ENCODE measurements at places on chromosomes 7 and 10. TPM values are rescaled to one million over a fixed set of nuclear protein-coding genes. Genes with fewer than 3 reads are reported as not detected.
A peak's percentile ranks its signal among the peaks of the same experiment; 100 is the strongest.

Gene EIF3A
- 169 TPM for total RNA-seq

Gene DBNL
- 91.1 TPM for total RNA-seq

Gene NEUROD6
- total RNA-seq = not detected

Gene CASP2
- total RNA-seq = 52.5 TPM

Gene MYO1G
- total RNA-seq = 291 TPM

Gene VWDE
- 7.0 TPM for total RNA-seq

Gene TMEM236
- not detected for total RNA-seq

Gene NUTM2A
- total RNA-seq = 1.0 TPM

Gene ZNF425
- 0.23 TPM for total RNA-seq

- DNase-seq = peak; percentile 42
- peaks cover 29% of the 10 kb centered on the region for H3K4me1 ChIP-seq
- H3K27ac ChIP-seq = no peak overlapping the region
- peaks cover 17% of the 10 kb centered on the region for H3K27me3 ChIP-seq
Observed at GRCh38 chr7:150962553-150963399, 15.3 kb downstream of the KCNH2 start.

DNA sequence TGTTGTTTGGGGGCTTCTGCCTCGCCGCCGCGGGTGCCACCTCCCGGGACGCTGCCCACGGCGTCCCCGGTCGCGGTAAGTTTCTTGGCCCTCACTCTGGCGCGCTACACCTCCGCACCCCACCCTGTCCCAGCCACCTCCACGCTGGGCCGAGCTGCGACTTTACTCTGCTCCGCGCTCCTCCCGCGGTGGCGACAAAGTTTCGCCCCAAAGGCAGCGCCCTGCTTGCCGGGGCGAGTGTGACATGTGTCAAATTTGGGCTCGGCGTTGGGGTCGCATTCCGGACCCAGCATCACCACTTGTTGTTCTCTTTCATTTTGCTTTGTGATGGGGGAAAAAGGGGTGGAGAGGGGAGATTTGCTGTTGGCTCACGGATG is 167.7 kb upstream of the PPP1R3A start:
- no peak overlapping the region for H3K27ac ChIP-seq
- H3K4me3 ChIP-seq = peak overlapping the region; percentile 94
- peaks cover 73% of the 10 kb centered on the region for H3K27me3 ChIP-seq

DNA sequence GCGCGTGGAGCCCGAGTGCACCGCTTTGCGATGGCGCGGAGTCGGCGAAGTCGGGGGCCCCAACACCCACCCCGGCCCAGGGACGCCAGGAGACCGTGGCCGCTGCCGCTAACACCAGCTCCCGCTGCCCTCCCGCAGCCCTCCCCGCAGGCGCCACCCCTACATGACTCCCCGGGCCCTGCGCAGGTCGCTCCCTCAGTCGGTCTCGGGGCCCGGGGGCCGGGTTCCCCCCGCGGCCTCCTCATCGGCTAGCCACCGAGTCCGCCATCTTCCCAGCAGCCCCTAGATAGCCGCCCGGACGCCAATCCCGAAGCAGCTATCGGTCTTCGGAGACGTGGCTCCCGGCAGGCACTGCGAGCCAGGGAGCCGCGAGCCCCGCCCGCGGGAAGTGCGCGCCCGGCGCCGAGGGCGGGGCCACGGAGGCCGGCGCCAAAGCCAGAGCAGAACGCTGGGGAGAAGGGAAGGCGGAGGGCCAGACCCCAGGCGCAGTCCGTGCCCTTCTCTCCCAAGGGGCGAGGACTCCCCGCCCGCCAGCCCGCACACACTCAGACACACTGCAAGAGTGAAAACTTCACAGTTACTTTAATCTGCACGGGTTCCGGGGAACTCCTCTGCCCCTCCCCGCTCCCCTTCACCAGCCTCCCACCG is at the start of gene FASTK:
Gene FASTK (minus strand): TSS at position 288 of the 648 bp plus-strand sequence. CDS start 43 bp downstream, at position 245.
- H3K4me1 ChIP-seq = peaks cover 23% of the 10 kb centered on the region
- no peaks in the 10 kb centered on the region for H3K27me3 ChIP-seq
- H3K27ac ChIP-seq = peak within 1 kb of the TSS; percentile 49

GRCh38 chr7:21169667-21170580 is 258.0 kb upstream of the SP4 start:
- H3K4me3 ChIP-seq = no peak overlapping the region
- no peak for DNase-seq
- H3K4me1 ChIP-seq = peaks cover 5% of the 10 kb centered on the region
- H3K27me3 ChIP-seq = peaks cover 54% of the 10 kb centered on the region
- H3K36me3 ChIP-seq = no peaks in the 10 kb centered on the region

GRCh38 chr7:39367451-39367850 is 198.8 kb upstream of the YAE1 start:
- H3K27ac ChIP-seq = no peak overlapping the region
- no peaks in the 10 kb centered on the region for H3K36me3 ChIP-seq
- H3K4me3 ChIP-seq = no peak overlapping the region
- no peaks in the 10 kb centered on the region for H3K4me1 ChIP-seq
- no peak for DNase-seq

DNA sequence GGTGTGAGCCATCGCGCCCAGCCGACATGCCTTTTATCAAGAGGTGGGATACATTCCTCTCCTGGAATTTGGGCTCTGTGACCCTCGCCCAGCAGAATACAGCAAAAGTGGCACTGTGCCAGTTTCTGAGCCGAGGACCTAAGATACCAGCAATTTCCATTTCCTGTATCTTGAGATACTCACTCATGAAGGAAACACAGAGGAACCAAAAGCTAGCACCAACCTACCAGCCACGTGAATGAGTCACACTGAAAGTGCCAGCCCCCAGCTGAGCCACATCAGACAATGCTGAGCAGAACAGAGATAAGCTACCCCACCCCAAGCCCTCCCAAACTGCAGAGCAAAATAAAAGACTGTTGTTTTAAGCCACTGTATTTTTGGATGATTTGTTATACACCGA is 56.3 kb downstream of the CACUL1 start:
- H3K27ac ChIP-seq = peak overlapping the region; percentile 91
- H3K4me3 ChIP-seq = peak overlapping the region; percentile 79
- H3K27me3 ChIP-seq = no peaks in the 10 kb centered on the region
- H3K4me1 ChIP-seq = peaks cover 20% of the 10 kb centered on the region
- no peaks in the 10 kb centered on the region for H3K36me3 ChIP-seq

DNA sequence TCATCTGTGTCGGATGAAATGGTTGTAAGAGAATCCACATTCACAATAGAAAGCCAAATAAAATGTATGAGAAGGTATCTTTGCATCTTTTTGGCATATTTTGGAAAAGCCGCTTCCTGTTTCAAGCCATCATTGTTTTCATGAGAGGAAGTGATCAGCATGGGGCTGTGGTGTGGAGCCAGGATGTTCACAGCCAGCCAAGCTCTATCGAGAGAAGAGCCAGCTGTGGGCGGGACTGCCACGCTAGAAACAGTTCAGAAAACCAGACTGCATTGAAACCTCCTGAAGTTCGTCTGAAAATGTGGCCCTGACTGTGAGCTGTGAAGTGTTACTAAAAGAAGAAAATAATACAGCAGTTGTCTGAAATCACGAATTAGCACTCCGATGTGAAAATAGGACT is 21.2 kb upstream of the NPS start:
- no peaks in the 10 kb centered on the region for H3K27me3 ChIP-seq
- no peaks in the 10 kb centered on the region for H3K4me1 ChIP-seq
- no peaks in the 10 kb centered on the region for H3K36me3 ChIP-seq
- DNase-seq = no peak
- H3K4me3 ChIP-seq = no peak overlapping the region

DNA sequence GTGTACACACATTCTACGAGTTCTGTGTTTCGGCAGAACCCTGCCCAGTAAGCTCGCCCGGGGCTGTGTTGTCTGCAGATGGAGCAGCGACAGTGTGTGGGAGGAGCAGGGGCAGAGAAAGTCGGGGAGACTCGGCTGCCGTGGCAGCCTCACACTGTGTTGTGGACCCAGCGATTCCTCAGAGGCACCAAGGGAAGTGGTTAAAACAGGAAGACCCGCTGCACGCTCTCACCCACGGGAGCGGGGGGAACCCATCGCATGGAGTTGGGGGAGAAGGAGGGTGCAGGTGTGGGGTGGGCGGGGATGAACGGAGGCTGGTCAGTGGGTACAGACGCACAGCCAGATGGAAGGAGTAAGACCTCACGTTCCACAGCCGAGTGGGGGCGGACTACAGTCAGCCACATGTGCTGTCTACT is 250.2 kb downstream of the ELFN1 start:
- H3K27ac ChIP-seq = peak overlapping the region; percentile 86
- no peaks in the 10 kb centered on the region for H3K27me3 ChIP-seq
- H3K4me3 ChIP-seq = peak overlapping the region; percentile 93
- peaks cover 2% of the 10 kb centered on the region for H3K36me3 ChIP-seq
- H3K4me1 ChIP-seq = peaks cover 40% of the 10 kb centered on the region

DNA sequence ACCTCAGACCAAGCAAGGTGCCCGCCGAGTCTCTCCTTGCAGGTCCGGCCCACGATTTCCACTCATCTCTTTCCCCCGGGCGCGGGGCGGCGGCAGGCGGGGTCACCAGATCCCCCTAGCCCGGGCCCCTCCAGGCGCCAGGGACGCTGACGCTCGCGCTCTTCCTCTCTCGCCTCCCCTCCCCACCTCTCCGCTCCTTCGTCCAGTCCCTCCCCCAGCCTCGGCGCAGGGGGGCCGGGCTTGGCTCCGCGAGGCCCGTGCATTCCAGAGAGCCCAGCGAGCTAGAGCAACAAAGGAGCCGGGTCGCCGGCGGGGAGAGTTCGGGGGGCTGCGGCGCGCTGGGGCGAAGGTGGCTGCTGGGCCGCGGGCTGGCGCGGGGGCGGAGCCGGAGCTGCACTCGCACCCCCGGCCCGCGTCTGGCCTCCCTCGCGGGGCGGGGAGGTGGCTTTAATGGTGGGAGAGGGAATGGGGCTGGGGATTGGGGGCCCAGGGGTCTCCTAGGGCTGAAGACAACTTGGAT is at the start of gene SMO:
Gene SMO (plus strand): TSS at position 262 of the 520 bp plus-strand sequence. CDS start 519 bp downstream, outside the sequence.
- H3K36me3 ChIP-seq = peaks cover 7% of the 10 kb centered on the region
- H3K4me3 ChIP-seq = peak within 1 kb of the TSS; percentile 89
- no peak within 1 kb of the TSS for H3K27ac ChIP-seq
- peaks cover 12% of the 10 kb centered on the region for H3K4me1 ChIP-seq
- no peak for DNase-seq

DNA sequence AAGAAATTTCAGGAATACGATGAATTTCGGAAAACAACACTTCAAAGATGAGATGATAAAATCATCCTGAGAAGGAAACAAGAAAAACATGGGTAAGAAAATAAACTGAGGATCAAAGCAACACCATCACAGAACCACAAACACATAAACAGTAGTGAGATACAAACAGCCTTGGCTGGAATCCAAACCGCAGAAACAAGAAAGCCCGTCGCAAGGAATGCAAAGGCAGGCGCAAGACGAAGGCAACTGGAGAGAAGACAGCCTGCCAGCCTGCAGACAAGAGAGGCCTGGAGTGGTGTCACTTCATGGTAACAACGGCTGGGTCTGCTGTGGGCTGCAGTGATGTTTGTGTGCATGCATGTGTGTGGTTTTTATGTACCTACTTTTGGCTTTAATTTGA is 61.8 kb upstream of the DRGX start:
- H3K4me1 ChIP-seq = no peaks in the 10 kb centered on the region
- no peak for DNase-seq

- peaks cover 4% of the 10 kb centered on the region for H3K4me1 ChIP-seq
- no peak overlapping the region for H3K27ac ChIP-seq
- no peaks in the 10 kb centered on the region for H3K27me3 ChIP-seq
Observed at GRCh38 chr7:13563257-13563656, 426.2 kb downstream of the ETV1 start.

DNA sequence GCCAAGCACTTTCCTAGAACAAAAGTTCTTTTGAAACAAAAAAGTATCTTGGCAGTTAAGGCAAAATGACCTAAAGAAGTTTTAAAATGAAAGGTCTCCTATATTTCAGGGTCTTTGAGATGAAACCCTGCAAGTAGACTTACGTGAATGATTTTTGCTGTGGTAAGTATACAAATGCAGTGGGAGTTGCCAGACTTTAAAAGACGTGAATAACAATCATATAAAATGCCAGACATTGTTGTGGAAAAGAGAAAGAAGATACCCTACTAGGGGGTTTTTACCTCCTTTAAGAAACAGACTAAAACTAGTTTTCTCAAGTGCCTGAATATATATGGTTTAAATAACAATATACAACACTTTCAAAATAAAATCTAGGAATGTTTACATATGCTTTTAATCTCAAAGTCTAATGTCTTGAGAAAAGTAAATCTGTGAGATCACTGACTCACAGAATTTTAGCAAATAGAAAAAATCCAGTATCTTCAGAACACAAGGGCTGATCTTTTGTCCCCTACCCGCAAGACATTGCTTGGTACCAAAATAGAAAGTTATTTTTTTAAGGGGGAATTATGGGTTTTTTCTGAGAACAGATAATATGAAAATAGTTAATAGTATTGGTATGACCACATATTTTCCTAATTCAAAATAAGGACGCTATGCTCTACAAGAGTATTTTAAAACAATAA is 29.5 kb downstream of the LRRC17 start:
- no peaks in the 10 kb centered on the region for H3K36me3 ChIP-seq
- no peaks in the 10 kb centered on the region for H3K27me3 ChIP-seq
- no peak for DNase-seq
- H3K4me3 ChIP-seq = no peak overlapping the region
- H3K4me1 ChIP-seq = no peaks in the 10 kb centered on the region

- H3K27ac ChIP-seq = peak overlapping the region; percentile 62
- H3K4me3 ChIP-seq = peak overlapping the region; percentile 49
- H3K4me1 ChIP-seq = peaks cover 8% of the 10 kb centered on the region
Observed at GRCh38 chr10:3925184-3925583, 140.2 kb upstream of the KLF6 start.

DNA sequence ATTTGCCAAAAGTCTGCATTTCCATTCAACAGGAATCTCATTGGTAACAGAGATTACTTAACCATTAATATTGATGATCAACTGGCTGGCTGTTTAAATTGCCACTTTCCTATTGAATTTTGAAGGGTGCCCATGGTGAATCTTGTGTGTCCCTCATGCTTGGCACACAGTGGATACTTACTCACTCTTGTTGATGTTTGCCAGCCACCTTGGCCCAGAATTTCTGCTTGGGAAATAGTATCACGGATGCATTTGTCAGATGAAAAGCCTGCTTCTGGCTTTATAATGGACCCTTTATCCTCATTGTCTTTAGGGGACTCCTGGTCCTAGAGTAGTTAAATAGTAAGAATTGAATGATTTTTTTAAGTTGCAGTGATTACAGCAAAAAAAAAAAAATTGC is 52.0 kb downstream of the MMRN2 start:
- H3K36me3 ChIP-seq = peaks cover 10% of the 10 kb centered on the region
- no peak overlapping the region for H3K4me3 ChIP-seq

GRCh38 chr7:94588075-94588474 is 67.9 kb downstream of the SGCE start:
- no peaks in the 10 kb centered on the region for H3K36me3 ChIP-seq
- DNase-seq = no peak
- no peaks in the 10 kb centered on the region for H3K27me3 ChIP-seq
- no peak overlapping the region for H3K27ac ChIP-seq
- no peaks in the 10 kb centered on the region for H3K4me1 ChIP-seq

Data from T-helper 17 cell (primary cell).